Endothelial cell of umbilical vein (primary cell): ENCODE measurements at places on chromosomes 4 and X. TPM values are rescaled to one million over a fixed set of nuclear protein-coding genes. Genes with fewer than 3 reads are reported as not detected.

IL13RA2 gene
- not detected in 2 replicates for polyA plus RNA-seq

CLDN2 gene
- not detected in 2 replicates for polyA plus RNA-seq

PDHA1 gene
- polyA plus RNA-seq: 50.5 and 76.8 TPM in 2 replicates

MGARP gene
- polyA plus RNA-seq: 22.6 and 26.6 TPM in 2 replicates

LRCH2 gene
- polyA plus RNA-seq: 0.94 and 1.1 TPM in 2 replicates
